ENCODE measurements at places on chromosomes 7 and 10.
A peak's percentile ranks its signal among the peaks of the same experiment; 100 is the strongest.

DNA sequence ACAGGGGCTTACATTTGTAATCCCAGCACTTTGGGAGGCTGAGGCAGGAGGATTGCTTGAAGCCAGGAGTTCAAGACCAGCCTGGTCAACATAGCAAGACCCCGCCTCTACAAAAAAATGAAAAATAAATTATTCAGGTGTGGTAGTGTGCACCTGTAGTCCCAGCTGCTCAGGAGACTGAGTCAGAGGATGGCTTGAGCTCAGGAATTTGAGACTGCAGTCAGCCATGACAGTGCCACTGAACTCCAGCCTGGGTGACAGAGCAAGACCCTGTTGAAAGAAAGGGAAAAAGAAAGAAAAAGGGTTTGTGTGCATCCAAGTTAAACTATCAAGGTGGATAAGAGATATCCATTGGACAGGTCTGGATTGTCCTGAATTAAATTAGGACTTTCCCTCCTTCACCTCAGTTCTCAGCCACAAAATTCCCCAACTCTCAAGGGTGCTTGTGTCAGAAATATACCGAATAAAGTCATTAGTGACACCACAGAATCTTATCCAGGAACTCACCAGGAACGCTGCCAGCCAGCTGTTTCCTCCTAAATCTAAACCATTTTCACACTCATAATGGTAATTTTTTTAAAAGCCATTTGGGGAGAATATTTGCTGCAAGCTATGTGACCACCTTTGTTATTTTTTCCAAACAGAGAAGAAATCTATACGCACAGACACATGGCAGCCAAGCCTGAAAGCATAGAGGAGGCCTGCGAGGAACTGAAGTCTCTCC lies 12.0 kb downstream of the AFAP1L2 start:
- no peak for DNase-seq

DNA sequence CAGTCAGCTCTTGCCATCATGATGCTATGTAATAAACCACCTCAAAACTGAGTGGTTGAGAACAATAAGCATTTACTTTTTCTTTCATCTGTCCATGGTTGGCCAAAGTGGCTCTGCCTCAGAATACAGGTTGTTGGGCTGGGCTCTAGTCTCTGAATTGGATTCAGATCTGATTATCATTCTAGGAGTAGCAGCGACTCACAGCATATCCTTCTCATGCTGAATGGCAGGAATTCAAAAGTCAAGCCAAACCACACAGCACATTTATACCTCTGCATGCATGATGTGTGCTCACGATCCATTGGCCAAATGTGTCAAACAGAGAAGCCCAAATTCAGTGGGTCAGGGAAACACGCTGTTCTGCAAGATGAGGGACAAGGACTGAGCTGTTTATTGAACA lies 13.6 kb upstream of the GALNT11 start:
- no peak for DNase-seq

DNA sequence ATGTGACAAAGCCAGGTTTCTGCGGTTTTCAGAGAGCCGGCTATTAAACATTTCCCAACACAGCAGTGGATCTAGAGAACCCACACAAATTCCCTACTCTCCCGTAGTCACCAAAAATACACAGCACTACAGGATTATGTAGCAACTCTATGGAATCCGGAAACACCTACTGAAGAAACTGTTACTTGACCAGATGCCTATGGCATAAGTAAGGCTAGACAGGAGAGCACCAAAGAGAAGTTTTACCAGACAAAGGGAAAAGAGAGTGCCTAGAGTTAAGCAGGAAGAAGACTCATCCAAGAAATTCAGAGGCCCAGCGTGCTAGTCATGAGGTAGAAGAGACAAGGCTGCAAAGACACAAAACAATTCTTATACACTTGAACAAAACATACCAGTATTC lies 321.1 kb downstream of the PARD3 start:
- no peak for DNase-seq

GRCh38 chr10:77297393-77297739 lies 340.2 kb downstream of the KCNMA1 start:
- DNase-seq: no peak

- DNase-seq: no peak
Measured at GRCh38 chr10:14625192-14625631, 149.5 kb downstream of the FAM107B start.

DNA sequence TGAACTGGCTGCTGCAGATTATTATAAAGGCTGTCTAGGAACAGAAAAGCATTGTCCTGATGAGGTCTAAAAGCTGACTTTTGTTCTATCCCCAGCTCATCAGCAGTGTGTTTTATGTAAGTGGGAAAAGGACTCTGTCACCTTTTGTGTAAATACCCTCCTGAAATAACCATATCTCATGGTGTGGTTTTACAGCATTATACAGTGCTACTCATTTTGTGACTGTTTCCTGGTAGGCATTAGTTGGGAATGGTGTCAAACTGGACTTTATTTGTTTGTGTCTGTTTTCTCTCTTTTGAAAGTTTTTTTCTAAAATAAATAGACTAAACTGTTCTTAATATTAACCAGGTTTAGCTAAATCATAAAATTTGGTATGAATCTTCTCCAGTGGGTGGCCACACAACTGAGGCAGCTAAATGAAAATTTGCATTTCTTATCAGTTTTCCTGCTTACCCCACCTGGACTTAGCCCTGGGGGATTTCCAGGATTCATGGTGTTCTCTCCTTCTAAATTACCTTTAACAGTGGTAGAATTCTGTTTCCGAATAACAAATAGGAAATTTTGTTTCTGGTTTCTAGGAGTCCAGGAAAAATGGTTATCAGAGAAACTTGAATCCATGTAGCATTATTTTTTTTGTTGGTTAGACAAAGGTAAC lies 140.9 kb downstream of the LHFPL3 start:
- no peak for DNase-seq

DNA sequence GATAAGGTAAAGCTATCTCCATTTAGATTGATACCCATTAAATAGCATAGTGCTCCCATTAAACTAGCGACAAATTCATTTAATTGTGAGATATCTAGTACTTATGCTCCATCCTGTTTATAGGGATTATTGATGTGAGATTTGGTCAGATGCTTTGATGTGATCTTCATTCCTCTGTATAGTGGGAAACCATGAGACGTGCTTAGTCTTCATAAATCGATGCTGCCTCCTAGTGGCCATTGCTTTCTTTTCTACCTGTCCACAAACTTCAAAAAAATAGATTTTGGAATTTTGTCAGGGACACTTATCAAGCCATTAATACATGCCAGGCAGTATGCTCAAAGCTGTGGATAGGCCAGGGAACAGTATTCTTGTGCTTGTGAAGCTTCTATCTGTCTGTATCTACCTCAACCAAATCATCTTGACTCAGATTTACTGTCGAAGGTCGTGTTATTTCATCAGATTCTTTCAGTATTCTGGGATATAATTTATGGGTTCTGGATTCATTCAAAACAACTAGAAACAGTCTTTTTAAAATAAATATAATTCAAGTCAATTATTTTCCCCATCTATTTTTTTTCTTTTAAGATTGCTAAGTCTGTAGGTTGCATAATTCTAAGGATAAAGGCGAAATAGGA lies 12.0 kb downstream of the LSM8 start:
- peak; percentile 44 for DNase-seq

- no peak for DNase-seq
Measured at GRCh38 chr7:151818674-151819519, 58.0 kb downstream of the PRKAG2 start.

GRCh38 chr10:92850185-92850584 lies 1.9 kb downstream of the EXOC6 start:
- DNase-seq: no peak

- no peak for DNase-seq
Measured at GRCh38 chr10:102796407-102797176, 40.6 kb downstream of the CYP17A1 start.

DNA sequence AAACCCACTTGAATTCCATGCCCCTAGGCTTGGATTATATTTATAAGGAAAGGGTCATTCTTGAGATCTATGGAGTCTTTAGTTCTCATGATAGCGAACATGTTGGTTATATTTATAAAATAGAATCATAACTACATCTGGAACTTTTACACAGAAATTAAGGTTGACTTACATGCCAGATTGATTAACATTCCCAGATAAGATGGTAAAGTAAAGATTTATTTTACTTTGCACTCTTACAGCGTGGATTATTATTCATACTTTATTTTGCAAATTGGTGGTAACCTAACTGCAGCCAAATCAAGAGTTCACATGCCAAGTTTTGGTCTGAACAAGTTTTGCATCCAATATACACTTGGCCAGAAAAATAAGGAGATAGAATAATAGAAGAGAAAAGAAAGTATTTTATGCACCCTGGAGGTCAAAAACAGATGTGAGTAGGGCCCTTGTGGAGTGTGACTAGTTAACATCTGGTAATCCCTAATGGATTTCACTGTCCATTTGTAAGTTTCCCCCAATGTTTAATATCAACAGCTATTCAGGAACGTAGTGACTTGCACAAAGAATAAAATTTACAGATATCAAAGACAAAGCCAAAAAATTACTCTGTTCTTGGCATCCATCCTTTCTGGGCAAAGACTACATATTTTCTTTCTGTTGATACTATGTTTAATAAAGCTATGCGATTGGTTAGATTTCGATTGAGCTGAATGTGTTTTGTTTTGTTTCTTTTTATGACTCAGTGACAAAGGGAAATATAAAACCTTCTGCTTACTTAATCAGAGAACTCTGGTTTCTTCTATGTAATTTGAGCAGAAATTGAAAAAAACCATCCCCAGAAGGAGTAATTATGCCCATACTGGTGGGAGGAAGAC lies 10.1 kb upstream of the TMEM26 start:
- DNase-seq: no peak

DNA sequence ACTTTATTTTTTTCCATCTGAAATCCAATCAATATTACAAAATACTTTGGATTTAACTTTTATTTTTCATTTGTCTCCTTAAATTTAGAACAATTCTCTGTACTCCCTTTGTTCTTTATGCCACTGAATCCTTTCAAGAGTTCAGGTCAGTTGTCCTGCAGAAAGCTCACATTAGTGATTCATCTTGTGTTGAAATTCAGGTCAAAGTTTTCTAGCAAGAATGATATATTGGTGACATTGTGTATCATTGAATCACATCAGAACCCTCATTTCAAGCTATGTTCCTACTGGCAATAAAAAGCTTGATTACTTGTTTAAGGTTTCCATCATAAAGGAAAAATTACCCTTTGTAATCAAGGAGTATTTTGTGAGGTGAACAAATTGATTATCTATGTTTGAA lies 378.8 kb upstream of the STEAP1 start:
- no peak for DNase-seq

DNA sequence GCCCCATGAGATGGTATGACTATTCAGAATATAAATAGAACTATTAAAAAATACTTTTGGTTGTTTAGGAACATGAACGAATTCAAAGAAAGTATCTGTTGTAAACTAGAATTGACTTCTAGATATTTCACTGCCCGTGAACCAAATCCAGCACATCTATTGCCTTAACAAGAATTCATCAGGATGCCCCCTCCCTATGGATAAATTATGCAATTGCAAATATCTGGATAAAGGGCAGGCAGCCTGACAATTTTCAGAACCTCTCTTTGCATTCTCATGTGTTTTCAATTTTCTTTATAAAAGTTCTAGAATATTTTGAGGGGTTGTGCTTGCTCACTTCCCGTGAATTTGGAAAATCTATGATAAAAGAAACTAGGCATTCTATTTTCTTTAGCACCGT lies 822.1 kb upstream of the SORCS1 start:
- DNase-seq: no peak

DNA sequence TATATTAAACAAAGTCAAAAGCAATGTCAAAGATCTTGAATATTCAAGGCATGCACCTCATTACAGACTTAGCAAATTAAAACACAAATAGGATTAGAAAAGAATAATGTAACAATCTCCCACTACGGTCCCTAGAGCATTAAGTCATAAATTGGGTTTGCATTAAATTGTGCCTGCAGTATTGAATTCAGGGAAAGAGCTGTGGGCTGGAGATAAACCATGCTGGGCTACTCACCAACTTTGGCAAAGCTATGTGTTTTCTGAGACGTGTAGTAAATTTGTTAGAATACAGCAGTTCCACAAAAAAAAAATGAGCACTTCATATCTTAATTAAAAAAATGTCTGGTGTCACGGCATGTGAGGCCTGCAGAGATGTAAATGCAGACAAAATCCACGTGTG lies 241.6 kb downstream of the SNX10 start:
- no peak for DNase-seq

All from liver (tissue), 10 donors.